Omental fat pad (tissue), 4 donors: ENCODE measurements at places on chromosomes 1 and 21. TPM values are rescaled to one million over a fixed set of nuclear protein-coding genes. Genes with fewer than 3 reads are reported as not detected.
A peak's percentile ranks its signal among the peaks of the same experiment; 100 is the strongest.

DNA sequence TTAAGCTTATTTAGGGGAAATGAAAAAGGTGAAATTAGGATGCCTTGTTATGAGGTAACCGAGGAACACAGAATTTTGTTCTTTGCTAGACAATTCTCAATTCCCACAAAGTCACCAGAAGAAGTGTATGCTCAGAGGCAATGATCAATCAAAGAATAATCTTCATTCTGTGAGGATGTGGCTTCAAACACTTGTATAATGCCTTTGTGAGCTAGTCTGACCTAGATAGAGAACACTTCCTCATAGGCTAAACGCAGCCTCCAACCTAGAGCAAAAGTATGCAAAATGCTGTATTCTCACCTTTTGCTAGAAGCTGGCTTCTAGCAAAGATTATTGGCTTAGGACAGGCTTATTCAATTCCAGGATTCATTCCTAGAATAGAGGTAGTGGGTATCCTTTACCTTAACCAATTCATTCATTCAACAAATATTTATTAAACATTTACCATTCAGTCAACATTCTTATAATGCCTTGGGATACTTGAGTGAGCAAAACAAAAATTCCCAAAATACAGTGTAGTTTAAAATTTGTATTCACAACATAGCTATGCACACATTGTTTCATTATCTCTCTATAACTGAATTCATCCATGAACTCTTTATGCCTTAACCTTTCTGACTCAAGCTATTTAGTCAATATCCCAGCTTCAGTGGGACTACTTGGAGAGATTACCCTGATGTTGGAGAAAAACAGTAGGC, 530.2 kb downstream of the PTPRC start:
- DNase-seq = no peak

- DNase-seq = peak; percentile 55
Measured at GRCh38 chr1:26225033-26225831, 8.8 kb upstream of the CEP85 start.

GRCh38 chr1:157310401-157310800, 172.2 kb upstream of the ETV3 start:
- no peak for DNase-seq

- no peak for DNase-seq
Measured at GRCh38 chr1:190084552-190084951, 393.1 kb downstream of the BRINP3 start.

DNA sequence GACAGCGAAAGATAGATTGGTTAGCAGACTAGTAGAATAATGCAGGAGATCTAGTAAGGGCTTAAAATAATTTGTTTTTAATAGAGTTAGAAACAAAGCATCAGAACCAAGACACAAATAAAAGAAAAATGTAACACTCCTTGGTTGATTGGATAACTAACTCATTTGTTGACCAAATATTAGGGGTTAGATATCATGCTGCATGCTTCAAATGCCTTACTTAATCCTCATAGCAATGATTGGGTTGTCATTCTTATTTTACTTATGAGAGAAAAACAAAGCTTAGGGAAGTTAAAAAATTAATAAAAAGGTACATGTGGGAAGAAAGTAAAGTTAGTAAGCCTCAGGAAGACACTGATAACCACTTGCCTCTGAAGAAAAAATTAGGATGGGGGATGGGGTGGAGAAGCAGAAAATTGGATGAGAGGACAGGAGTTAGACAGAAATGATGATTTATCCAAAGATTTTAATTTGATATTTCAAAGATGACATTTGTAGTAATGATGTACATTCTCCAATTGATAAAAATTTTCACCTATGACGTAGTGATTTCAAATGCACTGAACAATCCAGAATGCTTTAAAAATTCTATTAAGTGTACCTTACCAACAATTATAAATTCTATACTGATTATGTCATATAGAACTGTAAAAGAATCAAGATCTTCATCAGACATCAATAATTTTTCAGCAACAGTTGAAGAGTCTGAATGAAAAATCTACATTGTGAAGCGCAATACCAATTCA, 374.7 kb downstream of the COL11A1 start:
- no peak for DNase-seq

DNA sequence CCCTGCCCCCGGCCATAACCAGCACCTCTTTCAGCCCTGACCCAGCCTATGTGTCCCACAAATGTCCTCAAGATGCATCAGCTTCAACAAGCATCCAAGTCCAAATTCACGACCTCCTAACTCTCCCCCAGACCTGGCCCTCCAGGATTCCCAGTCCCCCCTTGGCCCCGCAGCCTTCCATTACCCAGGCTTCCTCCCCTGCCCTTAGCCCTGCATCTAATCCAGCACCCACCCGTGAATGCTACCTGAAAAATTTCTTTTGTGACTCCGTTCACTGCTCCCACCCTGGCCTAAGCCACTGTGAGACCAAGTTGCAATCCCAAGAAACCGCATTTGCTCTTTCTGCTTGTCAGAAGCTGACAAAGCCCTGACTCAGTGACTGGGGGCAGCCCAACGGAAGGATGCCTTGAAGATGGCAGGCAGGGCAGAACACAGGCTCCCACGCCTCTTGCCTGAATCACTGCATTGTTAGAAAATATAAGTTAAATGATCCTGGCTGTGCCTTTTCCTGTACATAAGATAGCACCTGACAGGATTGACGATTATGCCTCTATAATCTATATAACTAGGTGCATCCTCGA, 939 bp upstream of the MFAP2 start:
- no peak for DNase-seq

- no peak for DNase-seq
Measured at GRCh38 chr21:37700641-37701202, 215.5 kb downstream of the KCNJ6 start.

- DNase-seq = no peak
Measured at GRCh38 chr1:66478116-66478515, 55.8 kb upstream of the SGIP1 start.

GRCh38 chr1:156225677-156226014, 12.8 kb downstream of the PMF1 start:
- no peak for DNase-seq

DNA sequence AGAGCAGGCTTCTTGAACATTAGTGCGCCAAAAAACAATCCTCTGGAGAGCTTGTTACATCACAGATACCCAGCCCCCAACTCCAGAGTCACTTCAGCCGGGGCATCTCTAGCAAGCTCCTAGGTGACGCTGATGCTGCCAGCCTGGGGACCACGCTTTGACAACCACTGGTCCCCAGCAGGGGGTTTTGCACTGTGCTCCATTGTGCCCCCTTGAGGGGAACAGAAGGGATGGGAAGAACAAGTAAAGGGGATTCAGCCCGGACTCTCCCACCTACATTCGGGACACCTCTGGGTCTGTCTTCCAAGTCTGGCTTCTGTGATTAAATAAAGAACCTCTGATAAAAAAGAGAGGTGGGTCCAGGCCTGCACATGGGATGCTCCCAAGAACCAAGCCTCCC, 60.4 kb downstream of the ATP5PO start:
- no peak for DNase-seq

- DNase-seq = no peak
Measured at GRCh38 chr1:97796711-97797110, 124.1 kb downstream of the DPYD start.

GRCh38 chr1:111422546-111423391, 4.8 kb downstream of the OVGP1 start:
- DNase-seq = no peak

DNA sequence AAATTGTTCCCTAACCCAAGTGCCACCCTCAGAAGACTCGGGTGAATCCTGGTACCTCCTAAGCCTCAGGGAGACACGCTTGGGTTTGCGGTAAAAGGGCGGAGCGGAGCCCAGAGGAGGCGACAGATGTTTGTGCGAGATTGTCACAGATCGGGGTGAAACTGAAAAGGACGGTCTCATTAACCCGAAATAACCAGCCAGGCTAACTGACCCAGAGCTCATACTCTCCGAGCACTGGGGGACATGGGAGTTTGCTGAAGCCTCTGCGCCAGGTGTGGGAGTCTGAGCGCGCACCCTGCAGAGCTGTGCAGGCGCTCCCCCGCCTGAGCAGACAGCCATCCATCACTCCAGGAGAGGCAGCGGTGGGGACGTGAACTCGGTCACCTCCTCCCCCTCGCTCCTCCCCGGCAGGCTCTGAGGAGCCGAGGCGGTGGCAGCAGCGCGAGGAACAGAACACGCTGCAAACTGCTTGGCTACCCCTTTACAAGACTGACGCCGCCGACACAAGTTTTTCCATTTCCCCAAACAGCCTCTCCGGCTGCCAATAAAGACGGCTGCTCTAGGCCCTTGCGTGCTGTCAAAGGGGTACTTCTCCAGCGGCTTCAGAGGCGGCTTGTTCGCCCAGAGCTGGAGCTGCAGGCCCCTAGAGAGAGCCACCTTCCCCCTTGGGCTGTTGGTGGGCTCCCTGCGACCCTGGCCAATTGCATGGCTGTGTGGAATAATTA, 43.5 kb downstream of the RRAGC start:
- DNase-seq = no peak

DNA sequence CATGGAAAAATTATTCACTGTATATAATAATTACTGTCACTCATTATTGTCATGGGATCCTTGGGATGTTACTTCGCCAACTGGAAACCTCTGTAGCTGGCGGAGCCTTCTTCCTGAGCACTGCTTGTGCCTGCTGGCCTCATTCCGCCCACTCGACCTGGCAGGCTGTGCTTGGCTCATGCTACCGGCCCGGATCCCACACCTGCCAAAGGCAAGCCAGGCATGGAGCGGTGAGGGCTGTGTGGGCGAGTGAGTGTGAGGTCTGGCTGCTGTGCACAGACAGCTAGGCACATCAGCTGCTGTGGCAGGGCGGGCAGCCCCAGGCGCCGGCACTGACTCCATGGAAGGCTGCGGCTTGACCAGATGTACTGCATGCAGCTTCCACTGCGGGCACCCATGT, 78.4 kb downstream of the DISP1 start:
- no peak for DNase-seq

The UBE2U gene
- not detected for total RNA-seq

The CLCA4 gene
- total RNA-seq = not detected

The ZYG11A gene
- total RNA-seq = not detected

The PEX14 gene
- total RNA-seq = 10.6 TPM

The LCA5L gene
- not detected for total RNA-seq

The C1QC gene
- total RNA-seq = 339 TPM

The IFI44 gene
- 16.2 TPM for total RNA-seq

The SYCP1 gene
- total RNA-seq = not detected

The COL9A2 gene
- 12.6 TPM for total RNA-seq

The TGFB2 gene
- total RNA-seq = 9.1 TPM

The SH3BGR gene
- 4.5 TPM for total RNA-seq
